ENCODE measurements at places on chromosomes 12 and 14.

DNA sequence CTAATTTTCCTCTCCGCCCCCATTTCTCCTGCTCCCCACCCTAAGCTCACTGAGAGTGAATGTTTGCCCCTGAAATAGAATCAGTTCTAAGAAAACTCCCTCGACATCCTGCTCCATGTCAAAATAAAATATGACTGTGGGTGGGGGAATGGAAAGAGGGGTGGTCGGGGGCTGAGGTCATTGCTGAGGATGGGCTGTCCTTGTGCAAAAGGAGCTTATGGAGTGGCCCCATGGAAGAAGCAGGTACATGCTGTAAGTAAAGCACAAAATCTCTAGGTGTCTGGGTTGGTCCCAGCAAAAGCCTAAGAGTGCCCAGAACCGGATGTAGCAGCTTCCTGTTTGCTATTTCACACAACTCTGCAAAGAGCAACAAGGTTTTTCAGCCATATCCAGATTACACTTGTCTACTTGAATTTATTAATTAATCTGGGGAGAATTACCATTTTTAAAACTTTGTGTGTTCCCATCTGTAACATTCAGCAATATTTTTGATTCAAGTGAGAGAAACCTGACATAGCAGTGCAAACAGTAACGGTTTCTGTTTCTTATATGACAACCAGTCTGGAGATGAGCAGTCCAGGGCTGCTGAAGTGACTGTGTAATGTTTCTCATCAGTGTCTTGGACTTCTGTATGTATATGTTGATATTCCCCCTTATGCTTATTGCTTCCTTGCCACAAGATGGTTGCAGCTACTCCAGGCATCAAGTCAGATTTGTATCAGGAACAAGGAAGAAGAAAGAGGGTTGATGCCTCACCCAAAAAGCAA is 40.4 kb upstream of the GZMB start:
- DNase-seq: no peak

DNA sequence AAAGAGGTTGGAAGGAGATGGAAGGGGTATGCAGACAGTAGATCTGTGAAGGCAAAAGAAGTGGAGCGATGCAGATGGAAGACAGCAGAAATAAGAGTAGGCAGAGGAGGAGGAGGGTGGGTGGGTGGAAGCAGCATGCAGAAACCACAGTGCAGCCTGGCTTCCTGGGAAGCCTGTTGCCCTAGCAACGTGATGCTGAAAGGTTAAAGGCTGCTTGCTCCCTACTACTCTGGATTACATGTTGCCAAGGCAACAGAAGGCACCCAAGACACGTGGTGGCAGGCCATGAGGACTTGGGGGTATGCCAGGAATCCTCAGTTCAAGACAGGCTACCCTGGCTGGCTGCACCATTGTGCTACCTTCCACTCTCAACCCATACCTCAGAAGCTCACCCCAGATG is 129.6 kb downstream of the GRIN2B start:
- no peak for DNase-seq

DNA sequence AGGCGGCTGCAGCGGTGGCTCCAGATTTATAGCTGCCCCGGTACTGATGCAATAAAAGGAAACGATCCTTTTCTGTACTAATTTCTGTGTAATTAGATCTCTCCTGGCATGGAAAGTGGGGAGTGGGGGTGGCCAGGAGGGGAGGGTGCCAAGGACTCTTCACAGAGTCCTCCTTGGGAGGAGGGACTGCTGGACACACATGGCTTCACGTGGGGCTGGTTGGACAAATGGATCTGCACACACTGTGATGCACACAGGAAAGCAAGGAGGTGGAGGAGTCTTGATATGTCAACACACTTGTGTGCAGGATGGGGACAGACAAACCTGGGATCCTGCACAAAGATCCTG is 23.8 kb upstream of the ATP5MC2 start:
- DNase-seq: no peak

DNA sequence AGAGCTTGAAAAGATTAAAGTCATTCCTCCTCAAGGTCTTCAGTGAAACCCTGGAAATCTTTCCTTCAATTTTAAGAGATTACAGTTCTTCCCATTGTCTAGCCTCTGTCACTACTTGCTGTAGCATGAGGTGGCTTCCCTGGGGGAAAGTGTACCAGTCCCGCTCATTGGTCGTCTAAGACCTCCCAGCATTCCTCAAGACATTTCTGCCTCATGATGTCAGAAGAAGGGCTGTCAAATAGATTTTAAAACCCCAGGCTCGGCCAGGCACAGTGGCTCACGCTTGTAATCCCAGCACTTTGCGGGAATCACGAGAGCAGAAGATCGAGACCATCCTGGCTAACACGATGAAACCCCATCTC is 46.7 kb downstream of the SMUG1 start:
- no peak for DNase-seq

GRCh38 chr12:64781280-64782190 is 22.3 kb upstream of the GNS start:
- DNase-seq: no peak

DNA sequence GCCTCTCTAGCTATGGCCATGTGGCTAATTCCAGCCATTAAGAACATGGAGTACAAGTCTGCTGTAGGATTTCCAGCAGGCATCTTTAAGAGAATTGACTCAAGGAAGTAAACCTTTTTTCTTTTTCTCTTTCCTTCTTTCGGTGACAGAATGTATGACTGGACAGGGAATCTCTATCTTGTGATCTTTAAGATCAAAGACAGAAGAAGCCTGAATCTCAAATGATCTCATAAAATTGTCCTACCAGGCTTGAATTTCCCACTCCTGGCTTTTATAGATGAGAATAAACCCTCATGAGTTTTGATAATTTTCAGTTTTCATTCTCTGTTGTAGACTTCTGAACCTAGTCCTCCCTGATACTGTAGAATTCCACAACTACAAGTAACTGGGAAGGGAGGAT is 11.4 kb downstream of the DUSP6 start:
- no peak for DNase-seq

DNA sequence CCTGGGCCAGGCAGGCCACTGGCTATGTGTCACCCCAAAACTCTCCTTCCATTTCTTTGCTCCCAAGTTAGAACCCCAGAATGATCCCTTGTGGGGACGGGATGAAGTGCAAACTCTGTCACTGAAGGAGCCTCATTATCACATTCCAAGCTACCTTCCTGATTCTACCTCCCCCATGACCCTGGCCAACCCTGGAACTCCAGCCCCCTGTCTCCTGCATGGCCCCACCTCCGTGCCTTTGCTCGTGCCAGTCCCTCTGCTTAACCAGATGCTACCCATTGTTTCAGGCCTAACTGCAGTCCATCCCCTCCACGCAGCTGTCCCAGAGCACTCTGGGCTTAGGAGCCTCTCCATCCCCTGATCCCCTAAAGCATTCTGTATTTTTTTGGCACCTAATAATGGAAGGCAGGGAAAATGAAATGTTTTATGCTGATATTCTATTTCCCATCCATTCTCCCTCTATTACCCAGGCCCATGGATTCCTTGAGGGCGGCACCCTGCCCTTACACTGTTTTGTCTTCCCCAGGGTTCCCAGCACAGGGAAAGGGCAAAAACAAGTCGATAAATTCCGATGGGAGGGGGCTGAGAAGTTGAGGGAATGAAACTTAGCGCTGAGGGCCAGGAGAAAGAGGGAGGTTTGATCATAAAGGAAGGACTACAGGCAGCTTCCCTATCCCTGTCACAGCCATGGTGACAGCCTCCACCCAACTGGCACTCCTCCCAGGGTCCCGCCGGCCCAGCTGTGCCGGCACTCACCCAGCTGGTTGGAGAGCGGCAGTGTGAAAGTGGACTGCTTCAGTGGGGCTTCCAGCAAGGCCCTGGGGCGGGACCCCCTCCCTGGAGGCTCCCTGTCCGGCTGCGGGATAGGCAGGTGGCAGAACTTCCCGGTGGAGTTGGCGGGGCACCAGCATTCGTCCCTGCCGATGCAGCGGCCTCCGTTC is 58.1 kb downstream of the ISCA2 start:
- DNase-seq: no peak

DNA sequence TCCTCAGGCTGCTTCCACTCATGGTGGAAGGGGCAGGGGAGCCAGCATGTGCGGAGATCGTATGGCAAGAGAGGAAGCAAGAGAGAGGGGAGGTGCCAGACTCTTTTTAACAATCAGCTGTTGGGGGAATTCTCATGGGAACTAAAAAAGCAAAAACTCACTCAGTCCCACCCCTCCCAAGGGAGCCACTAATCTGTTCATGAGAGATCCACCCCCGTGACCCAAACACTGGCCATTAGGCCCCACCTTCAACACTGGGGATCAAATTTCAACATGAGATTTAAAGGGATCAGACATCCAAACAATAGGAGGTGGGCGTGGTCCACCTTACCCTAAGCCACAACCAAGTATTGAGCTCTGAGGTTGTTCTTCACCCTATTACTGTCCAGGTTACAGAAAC is 375.1 kb downstream of the GRIN2B start:
- DNase-seq: no peak

- no peak for DNase-seq
Observed at GRCh38 chr14:31405106-31405505, 15.2 kb downstream of the HEATR5A start.

- DNase-seq: no peak
Observed at GRCh38 chr12:54950071-54950727, 34.4 kb downstream of the TESPA1 start.

Data from GM18507 (cell line).